ENCODE measurements at places on chromosomes 1 and 21.

GRCh38 chr1:198934901-198935305 is 296.1 kb downstream of the PTPRC start:
- no peak for DNase-seq

GRCh38 chr1:226662642-226663326 is 76.3 kb downstream of the ITPKB start:
- DNase-seq, result peak; percentile 79

DNA sequence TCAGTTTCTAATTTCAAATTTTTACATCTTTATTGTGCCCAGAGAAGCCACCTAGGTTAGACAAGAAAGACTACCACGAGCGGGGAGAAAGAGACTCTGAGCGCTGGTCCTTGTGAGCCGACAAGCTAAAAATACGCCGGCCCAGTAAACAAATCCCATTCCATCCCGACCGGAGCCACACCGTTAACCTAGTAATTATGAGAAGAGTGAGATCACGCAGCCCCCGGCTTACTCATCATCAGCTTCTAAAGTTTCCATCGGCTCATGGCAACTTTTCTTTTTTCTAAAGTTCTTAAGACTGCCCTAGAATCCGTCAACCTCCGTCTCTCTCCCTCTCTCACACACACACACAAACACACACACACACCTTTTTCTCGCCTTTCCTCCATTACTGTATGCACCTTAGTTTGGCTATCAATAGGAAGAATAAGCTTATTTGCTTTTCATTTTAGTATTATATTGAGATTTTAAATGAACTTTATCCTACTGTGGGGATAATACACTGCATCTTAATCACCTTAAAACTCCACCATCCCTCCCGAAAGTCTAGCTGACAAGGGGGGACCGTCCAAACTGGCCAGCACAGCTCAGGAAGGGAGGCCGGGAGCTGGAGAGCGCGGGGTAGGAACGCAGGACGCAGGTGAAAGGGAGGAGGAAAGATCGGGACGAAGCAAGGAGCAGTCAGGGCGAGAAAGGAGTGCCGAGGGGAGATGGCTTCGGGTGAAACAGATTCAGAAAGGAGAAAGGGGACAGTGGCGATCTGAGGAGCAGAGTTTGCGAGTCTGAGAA is 728 bp downstream of the OTUD7B start:
- peak; percentile 16 for DNase-seq

- DNase-seq, result no peak
These were observed 65.6 kb upstream of the RRP15 start for GRCh38 chr1:218219460-218219859.

GRCh38 chr1:53835491-53835890 is 2.6 kb downstream of the NDC1 start:
- DNase-seq, result no peak

DNA sequence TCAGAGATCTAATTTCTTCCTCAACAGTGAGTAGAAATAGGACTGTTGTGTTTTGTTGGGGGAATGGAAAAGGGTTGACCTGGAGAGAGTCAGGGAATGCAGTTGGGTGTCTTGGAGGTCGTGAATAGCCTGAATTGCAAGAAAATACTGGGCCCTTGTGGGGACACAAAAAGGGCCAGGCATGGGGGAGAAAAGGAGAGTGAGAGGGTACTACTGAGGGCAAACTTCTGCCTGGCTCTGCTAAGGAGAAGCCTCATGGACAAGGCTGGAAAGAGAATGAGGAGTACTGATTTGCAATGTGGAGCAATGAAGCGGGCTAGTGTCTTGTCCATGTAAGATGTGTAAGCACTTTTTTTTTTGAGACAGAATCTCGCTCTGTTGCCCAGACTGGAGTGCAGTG is 96.2 kb upstream of the IRF2BP2 start:
- DNase-seq, result no peak

Measured in GM12892 (cell line).